Activated CD4-positive, alpha-beta T cell treated with anti-CD3 and anti-CD28 coated beads, Interleukin-2, amount 50 U/mL, for 24 hours (primary cell): ENCODE measurements at places on chromosomes 5 and 9.

DNA sequence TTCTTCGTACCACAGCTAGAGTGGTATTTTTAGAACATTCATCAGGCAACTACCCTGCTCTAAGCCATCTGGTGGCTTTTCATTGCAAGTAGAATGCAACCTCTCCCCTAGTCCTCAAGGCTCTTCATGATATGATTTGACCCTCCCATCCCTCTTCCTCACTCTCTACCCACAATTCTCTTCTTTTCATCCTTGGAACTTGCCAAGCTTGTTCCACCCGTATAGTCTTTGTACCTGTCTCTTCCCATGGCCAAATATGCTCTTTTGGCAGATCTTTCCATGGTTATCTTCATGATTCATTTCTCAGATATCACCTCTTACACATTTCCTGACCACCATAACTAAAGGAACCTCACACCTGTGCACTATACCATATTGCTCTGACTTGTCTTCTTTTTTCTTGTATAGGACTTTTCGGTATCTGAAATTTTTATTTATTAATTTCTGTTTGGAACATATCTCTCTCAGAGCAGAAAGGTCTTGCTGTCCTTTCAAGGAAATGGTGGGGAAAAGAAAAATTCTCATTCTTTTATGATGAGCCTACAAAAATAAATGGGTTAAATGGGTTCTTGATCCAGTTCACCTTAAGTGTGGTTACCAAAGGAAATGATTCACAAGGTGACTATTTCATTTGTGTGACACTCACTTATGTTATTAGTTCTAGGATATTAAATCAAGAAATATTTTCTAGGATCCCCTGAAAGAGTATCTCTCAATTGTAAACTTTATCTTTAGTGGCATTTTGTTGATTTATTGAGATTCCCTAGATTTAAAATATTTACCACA is 3.7 kb upstream of the CD274 start:
- DNase-seq, result no peak

DNA sequence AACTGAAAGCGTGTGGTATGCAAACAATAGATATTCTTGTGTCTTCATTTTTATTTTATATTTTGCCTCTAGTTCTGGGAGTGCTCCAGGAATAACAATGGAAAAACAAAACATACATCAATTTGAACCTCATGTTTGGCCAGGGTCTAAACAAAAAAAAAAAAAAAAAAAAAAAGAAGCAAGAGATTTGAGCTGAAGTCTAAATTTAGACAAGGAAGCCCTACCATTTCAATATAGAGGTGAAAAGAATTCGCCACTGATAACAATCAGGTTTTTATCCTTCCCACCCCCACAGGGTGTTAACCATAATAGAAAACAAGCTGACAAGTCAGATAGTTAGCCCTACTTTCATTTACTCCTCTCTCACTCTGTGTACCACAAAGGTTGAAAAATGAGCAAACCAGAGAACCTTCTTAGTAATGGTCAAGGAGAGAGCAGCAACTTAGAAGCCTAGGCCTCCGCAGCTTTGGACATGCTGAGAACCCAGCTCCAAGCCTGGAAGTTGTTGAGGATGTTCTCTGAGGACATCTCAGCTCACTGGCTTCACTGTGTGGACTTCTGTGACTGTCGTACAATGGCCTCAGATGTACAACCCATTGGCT is 118.2 kb upstream of the HMHB1 start:
- no peak for DNase-seq

GRCh38 chr5:130052752-130053151 is 148.5 kb downstream of the CHSY3 start:
- no peak for DNase-seq

DNA sequence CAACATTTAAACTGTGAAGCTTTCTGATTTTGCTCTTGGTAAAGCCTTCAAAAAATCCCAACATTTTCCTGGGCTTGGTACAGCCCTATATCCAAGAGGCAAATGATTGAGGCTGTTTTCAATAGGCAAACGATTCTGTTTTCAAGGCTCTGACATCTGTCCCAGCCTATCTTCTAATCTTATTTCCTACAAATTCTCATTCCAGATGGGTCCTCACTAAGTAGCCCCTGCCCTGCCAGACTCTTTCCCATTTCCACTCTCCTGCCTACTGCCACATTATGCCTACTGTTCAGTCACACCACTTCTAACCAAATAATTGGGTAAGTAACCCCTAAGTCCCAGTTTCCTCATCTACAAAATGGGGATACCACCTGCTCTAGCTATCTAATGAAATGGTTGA is 3.5 kb downstream of the GBA2 start:
- no peak for DNase-seq

DNA sequence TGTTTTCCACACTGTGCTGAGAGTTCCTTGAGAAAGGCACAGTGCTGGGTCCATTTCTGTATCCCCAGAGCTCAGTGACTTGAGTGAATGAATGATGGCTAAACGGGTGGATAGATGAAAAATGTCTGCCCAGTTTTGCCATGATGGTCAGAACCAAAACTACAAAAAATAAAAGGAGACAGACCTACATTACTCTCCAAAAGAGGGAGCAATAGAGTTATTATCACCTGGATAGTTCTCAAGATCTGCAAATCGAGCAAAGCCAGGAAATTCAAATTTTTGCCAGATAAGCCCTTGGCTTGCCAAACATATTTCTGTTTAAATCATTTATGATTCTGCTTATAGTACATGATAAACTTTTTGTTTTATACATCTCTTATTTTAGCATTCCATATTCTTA is 214.2 kb upstream of the ZNF462 start:
- no peak for DNase-seq

DNA sequence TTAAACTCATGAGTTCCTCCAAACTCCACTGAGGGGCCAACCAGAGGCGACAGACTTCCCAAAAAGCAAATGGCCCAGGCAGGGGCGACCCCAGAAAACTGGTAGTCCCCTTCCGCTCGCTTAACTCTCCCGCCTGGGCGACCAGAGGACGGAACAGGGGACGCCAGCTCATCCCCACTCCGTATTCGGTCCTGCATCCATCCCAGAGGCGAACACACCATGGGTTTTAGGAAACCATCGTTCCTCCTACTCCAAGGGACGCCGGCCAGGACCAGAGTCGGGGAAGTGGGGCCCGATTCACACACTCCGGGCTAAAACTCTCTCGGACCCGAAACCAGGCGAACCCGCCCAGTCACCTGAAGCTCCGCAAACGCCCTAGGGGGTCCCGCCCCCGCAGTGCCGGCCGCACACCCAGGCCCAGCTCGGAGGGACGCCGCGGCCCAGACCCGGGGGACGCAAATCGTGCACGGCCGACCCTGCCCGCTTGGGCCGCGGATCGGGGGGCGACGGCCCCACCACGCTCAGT is 478 bp downstream of the TEX10 start:
- no peak for DNase-seq

GRCh38 chr9:89754193-89754592 is 149.4 kb downstream of the GADD45G start:
- no peak for DNase-seq

DNA sequence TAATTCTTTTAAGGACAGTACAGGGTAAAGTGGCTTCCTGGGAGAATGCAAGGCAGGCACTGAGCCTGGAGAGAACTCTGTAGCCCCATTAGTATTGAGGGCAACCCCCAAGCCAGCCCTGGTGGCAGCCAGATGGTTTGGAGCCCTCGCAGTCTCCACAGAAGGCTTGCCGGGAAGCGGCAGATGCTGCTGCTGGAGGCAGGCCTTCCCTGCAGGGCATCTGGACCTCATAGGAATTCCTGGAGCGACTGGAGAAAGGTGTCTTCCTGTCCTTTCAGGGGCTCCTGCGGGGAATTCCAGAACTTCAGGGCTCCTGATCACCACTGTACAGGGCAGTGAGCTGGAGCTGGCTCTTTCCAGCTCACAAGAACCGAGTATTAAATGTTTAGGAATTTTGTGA is 167.5 kb downstream of the INSYN2B start:
- DNase-seq, result no peak

DNA sequence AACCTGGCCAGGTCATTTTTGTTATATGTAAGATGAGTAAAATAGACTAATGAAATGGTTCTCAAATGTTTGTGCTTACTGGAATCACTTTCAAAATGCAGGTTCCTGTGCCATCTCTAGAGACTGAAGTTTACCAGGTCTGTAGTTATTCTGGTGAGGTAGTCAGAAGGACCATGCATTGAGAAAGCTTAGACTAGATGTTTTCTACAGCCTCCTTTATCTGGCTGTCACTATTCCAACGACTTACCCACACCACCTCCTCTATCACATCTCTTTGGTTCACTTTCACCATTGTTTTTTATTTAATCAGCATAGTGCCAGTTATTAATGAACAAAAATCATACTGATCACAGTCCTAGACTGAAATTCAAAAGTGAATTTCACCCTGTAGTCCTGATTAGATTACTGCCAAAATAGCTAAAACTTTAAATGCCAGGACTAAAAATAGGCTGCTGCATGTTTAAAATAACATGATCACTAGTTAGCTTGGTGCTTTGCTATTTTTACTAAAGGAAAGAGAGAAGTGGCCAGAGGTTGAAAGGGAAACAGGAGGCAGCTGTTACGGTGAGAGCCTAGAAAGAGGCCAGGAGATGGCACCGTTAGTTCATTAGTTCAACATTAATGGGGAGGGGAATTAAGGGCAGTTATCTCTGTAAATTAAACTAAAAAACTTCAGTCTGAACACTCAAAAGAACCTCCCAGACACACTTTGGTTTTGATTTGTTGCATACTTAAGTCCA is 13.9 kb upstream of the FNIP1 start:
- DNase-seq, result no peak

GRCh38 chr5:115458416-115458815 is 86.2 kb downstream of the FEM1C start:
- no peak for DNase-seq

DNA sequence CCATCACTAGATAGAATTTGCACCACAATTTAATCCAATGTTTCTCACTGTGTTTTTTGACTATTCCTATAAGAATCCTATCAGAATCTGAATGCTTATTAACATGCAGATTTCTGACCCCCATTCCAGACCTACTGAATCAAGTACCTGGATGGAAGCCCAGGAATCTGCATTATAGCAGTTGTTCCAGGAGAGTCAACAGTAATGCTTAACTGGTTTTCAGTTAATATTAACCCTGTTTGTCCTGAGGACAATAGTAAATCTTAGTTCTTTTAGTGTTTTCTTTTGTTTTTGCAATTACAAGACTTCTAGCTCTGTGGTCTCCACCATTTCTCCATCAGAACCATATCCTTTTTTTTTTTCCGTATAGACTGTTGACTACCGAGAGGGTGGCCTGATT is 168.2 kb downstream of the SREK1 start:
- no peak for DNase-seq

DNA sequence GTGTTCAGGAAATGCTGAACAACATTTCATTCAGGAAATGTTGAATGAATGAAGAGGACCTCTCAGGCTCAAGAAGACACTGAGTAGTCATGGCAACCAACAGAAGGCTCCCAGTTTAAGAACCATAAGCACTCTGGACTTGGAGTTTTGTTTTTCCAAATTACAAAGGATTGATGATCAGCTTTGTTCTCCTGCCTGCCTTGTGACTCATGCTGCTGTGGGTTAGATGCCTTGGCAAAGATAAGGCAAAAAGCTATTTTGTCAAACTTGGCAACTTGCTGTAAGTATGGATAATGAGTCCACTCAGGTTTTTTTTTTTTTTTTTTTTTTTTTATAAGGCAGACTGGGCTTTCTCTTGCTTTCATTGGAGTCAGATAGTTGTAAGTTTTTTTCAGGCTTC is 365.0 kb downstream of the TMEM232 start:
- DNase-seq, result no peak

DNA sequence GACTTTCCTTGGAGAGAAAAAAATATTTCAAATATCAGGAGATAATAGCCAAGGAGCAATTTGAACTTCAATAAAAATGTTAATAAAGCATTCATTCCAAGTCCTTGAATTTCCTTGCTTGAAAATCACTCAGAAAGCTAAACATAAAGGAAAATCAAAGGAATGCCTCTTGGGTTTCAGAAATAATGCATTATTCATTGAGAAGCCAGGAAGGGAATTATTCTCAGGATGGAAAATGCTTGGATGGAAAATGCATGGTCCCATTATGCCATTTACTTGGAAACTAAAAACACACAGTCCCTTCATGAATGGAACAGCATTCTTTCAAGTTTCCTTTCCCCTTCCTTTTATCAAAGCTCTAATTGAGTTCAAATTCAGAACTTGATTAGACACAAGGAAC is 160.9 kb downstream of the LPAR1 start:
- DNase-seq, result no peak

DNA sequence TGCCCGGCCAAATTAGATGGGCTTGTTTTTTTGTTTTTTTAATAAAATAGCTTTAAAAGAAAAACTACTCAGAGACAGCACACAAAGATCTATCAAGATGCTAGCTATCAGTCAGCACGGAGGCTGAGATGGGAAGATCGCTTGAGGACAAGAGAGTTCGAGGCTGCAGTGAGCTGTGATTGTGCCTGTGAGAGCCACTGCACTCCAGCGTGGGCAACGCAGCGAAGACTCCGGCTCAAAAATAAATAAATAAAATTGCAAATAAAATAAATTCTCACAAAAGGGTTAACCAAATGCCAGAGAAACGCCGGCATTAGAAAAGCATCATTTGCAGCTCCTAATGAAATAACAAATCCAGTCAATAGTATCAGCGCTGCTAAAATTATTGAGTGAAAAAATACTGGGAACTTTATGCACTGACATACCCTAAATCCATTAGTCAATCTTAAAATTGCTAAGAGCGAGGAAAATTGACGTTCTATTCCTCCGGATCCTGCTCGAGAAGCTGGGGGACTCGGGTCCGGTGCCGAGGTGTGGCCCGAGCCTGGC is 681 bp downstream of the CPLANE1 start:
- DNase-seq, result no peak

GRCh38 chr5:3342271-3343100 is 253.1 kb upstream of the IRX1 start:
- DNase-seq, result no peak

- DNase-seq, result no peak
Observed at GRCh38 chr5:122187426-122187825, 58.1 kb downstream of the ZNF474 start.

- no peak for DNase-seq
Observed at GRCh38 chr5:81513982-81514381, 120.0 kb upstream of the ACOT12 start.

DNA sequence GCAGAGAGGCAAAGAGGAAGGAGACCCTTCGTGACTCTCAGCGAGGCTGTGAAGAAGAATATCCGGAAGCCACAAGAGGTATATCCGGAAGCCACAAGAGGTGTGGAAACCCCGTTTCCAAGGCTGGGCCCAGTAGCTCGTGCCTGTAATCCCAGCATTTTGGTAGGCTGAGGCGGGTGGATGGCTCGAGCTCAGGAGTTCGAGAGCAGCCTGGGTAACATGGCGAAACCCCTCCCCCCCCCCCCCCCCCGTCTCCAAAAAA is 612 bp upstream of the BBLN start:
- DNase-seq, result peak; percentile 18

- peak; percentile 7 for DNase-seq
Observed at GRCh38 chr9:125126019-125126746, 17.1 kb downstream of the SCAI start.

GRCh38 chr5:139014726-139015125 is 139.6 kb upstream of the LRRTM2 start:
- DNase-seq, result no peak

DNA sequence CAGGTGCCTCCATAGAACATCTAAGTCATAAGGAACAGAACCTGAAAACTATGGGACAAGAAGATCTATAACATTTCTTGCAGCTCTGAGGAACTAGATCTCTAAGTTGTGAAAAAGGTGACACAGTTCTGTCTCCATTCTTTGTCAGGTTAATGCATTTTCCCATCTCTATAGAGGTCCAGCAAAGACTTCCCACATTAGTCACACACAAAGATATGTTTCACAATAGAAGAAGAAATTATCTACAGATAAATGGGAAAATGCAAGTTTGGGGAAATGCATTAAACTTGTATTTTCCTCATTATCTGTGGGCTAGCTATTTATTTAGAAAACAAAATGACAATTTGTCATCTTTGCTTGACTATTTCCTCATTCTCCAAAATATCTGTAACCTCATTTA is 458.6 kb upstream of the PAPPA start:
- no peak for DNase-seq
